ENCODE measurements at places on chromosomes 11 and 22. TPM values are rescaled to one million over a fixed set of nuclear protein-coding genes. Genes with fewer than 3 reads are reported as not detected.
A peak's percentile ranks its signal among the peaks of the same experiment; 100 is the strongest.

Gene OR8A1
- total RNA-seq, result not detected

Gene PATE2
- 0.20 TPM for total RNA-seq

DNA sequence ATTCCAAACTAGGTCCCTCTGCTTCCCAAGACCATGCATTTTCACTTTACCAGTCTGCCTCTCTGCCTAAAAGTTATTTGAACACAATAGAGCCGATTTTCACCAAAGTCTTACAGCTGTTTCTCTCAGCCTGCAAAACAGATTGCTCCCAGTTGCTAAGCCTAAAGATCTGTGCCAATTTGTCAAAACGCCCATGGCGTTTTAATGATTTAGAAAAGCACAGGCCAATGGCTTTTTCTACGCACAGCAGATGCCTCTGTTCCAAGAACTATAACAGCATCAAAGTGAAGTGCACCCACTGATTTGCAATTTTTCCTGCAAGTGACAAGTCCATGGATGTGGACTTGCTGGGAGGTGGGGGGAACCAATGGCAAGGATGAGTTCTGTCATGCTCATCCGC, 173.9 kb upstream of the SYN3 start:
- no peak for DNase-seq

DNA sequence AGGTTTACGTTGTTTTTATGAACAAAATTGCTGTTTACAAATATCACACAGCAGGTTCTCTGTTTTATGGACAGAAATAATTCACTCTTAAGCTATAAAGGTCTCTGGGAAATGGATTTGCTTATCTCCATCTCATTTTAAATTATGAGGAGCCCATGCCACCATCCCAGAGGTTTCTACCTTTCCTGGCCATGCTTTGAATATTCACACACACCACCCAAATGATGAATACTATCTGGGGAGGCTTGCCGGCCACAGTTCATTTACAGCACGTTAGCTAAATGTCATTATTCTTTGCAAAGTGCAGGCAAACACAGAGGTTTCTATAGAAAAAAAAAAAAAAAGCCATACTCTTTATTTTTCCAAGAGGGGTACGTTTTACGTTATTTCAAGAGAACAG, 1446.7 kb downstream of the FAM181B start:
- no peak for DNase-seq

GRCh38 chr11:62705413-62705812, 1.8 kb downstream of the BSCL2 start:
- DNase-seq, result no peak

Gene OR52A1
- total RNA-seq, result not detected

GRCh38 chr11:118128310-118128709, 24.3 kb downstream of the SCN4B start:
- no peak for DNase-seq

DNA sequence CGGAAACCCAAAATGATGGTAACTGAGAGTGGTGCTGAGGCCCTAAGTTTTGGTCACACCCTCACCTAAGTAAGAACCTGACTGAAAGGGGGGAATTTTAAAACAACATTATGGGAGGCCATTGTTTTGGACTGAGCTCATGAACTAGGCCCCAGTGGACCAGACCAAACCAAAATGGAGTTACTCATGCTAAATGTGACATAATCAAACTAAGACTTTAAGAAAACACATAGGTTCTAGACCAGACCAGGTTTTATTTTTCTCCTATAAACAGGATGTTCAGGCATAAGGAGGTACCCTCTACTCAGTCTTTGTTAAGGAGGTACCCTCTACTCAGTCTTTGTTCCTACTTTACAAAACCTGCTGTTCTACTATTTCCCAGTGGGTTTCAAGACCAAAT, 7.4 kb upstream of the EI24 start:
- no peak for DNase-seq

- DNase-seq, result no peak
Measured at GRCh38 chr11:3130269-3131071, 34.6 kb downstream of the OSBPL5 start.

Gene CALCB
- 0.35 TPM for total RNA-seq

Gene CYTH4
- 110 TPM for total RNA-seq

DNA sequence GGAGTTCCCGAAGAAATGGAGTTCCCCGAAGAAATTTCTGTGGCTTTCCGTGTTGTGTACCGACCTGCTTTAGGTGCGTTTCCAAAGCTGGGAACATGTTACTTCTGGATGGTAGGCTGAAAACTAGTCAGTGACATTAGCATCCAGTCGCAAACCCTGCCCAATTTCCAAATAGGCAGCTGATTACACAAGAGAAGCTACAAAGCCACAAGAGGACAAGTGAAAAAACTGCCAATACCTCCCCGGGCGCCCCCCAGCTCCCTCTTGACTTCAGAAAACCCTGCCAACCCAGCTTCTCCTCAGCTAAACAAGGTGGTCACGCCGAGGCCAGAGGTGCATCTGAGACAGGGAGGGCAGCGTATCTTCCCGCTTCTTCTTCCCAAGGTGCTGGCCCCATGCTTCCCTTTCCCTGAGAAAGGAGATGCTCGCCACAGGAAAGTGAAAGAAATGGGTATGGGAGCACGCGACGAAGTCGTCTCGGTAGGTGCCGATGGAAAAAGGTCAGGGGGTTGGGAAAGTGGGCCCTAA, 551 bp downstream of the AGBL2 start:
- DNase-seq, result peak; percentile 12

- no peak for DNase-seq
Measured at GRCh38 chr11:84390441-84391078, 1104.4 kb upstream of the CCDC90B start.

DNA sequence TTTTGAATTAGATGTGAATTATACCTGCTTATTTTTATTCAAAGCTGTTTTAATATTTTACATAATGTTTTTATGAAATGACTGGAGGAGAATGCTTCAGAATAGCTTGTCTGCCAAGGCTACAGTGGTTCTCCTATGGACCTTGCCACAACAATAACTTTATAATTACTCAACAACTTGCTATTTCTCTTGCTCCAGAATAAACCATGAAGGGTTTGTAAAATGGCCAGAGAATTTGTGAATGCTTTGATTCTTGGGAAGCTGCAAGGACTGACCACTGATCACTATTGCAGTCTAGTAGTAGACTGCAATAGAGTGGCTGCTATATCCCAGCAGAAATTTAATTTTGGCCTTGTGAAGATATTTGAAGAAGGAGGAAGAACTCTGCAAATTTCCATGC, 199.7 kb downstream of the FAT3 start:
- DNase-seq, result no peak

Gene CATSPER1
- total RNA-seq, result not detected

- no peak for DNase-seq
Measured at GRCh38 chr11:113247221-113247620, 67.2 kb upstream of the TTC12 start.
